ENCODE measurements at places on chromosomes 2 and 18.
A peak's percentile ranks its signal among the peaks of the same experiment; 100 is the strongest.

DNA sequence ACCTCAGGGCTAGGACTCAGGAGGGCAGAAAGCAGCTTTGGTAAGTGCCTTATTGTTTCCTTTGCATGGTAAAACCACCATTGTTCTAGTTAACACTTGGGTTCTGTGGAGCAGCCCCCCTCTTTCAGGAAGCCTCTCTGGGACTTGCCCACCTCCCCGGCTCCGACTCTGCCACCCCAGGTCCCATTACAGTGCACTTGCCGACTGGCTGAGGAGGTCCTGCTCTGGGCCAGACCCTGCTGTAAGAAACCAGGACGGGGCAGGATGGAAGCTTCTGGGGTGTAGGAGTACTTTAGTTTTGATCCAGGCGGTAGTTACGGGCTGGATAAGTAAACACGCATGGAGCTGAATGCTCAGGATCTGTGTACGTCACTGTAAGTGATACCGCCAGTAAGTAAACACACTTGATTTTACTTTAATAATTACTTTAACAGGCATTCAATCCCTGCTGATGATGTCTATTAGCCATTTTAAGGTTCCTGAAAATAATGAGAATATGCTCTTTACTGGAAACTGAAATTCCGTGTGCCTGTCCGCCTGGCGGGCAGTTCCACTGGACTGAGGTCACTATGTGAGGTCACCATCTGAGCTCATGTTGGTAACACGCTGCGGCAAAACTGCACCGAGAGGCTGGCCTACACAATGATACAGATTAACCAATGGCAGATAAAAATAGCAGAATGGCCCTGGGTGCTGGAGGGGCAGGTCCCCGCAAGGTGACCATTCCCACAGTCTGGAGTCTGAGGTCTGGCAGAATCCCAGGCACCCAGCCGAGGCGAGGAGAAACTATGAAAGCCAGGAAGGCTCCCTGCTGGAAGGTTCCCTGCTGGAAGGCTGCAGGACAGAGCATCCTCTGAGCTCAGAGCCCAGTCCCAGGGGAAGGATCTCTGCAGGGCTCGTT, 25.2 kb downstream of the HS1BP3 start:
- no peak for DNase-seq

DNA sequence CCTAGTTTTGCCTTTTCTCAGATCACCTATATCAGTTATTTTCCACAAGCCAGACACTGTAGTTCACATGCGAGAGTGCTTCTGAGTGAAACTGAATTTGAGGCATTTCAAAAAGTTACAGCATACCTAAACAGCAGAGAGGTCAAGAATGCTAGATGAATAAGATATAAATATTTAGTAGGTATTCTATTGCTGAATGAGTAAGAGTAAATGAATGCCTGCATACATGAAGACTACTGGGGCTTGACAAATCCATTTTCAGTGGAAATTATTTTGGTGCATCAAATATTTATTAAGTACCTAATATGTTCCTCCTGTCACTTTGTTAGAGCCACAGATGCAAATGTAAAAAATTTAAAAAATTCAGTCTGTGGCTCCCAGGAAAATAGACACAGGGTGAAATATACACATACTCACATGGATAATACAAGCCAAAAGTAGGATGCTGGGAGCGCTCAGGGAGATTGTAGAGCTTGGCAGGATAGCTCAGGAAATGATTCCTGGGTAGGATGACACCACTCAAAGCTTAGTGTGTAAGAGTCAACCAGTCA, 27.6 kb upstream of the CDC42EP3 start:
- no peak for DNase-seq

DNA sequence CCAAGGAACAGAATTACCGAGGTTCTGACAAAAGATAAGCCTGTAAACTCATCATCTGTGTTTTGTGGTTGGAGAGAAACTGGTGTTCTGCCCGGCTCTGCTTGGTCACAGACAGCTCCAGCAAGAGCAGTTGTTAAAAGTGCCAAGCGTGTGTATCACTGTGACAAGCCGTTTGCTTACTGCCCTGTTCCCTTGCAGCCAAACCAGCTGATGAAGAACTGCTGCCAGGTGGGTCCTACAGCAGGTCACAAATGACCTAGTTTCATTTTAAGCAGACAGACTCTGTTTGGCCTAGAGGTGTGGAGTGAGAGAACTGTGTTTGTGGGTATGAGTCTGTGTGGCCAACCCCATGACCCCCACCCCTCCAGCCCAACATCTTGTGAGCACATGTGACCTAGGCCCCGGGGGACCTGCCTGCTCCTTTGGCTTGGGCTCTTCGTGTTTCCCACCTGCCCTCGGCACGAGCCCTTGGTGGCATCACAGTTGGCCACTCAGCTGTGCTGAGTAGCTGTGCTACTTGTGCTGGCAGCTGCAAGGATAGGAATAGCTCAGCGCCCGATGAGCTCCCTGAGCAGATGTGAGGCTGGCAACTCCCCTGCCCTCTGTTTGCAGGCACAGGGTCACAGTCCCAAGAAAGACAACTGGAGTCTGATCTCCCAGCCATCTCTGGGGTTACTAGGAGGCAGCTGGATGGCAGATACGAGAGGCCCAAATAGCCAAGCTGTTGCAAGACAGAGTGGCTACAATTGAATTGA, 9.7 kb downstream of the OXER1 start:
- no peak for DNase-seq

DNA sequence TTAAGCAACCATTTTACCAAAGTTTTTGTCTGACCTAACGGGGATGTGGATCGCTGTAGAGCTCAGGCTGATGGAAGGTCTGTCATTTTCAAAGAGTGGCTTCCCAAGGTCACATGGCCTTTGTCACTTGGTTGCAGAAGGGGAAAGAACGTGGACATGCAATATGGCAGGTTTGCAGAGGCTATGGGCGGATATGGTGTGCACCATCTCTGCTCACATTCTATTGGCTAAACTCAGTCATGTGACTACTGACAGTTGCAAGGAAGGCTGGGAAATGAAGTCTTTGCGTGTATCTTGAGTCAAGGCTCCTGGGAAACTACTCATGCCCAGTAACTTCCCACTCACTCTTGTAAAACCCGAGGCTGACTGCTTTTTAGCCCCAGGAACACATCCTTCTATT, 96.8 kb downstream of the ST6GAL2 start:
- DNase-seq = no peak

DNA sequence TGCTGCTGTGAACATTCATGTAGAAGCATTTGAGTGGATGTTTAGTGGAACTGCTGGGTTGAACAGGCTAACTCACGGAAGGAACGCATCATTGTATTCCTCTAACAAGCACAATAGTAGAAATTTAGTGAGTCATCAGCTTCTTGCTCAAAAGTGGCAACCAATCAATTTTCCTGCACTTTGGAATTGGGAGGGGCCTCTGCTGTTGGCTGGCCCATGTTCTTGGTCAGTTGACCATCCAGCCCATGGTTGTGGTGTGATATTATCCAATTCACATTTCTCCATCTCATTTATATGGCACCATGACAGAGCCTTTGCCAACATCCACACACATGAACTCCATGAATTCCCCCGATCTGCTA, 95.0 kb downstream of the TNFRSF11A start:
- no peak for DNase-seq

GRCh38 chr18:2882201-2882600, 35.4 kb downstream of the EMILIN2 start:
- no peak for DNase-seq

DNA sequence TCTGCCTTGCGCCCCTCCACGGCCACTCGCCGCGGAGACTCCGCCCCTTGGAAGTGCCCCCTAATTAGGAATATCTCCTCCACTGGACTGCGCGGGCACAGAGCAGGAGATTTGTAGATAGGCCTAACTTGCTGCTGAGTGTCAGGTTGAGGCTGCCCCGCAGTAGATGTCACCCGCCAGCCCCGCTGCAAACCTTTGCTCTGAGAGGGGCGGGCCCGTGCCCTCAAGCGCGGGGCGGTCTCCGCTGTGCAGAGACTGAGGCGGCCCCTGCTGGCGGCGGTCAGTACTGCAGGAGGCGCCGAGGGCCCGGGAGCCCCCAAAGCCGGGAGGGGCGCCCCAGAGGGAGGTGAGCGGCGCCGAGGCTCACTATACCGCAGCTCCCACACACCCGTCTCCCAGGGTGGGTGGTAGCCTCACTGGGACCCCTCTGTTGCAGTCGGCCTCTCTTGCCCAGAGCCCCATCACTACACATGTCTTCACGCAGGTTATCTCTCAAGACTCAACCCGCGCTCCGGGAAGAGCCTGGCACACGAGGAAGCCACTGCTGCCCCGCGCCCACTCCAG, 2.9 kb upstream of the NEURL3 start:
- DNase-seq = no peak

DNA sequence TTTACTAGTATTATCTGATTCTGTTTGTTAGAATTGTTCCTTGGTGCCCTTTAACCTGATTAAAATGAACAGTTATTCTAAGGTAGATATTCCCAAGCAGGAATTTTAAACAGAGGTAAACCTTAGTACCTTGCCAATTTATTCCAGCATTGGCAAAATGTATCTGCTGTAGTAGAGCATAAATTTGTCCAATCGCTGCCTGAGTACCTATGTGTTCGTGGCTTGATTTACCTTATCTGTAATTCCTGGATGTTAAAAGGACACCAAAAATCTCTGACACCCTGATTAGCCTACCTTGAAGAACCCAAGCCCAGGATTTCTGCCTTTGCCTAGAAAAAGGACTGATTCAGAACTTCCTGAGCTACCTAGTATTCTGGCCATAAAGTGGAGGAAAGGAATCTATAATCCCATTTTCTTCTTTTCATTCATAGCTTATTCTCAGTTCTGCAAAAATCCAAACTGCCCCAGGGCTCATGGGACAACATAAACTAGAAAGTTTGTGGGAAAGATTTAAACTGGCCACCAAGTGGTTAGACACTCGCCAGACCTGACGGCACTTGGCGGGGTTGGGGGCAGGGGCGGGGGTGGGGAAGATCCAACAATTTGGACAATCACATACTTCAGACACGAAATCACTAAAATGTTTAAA, 16.2 kb upstream of the ZCCHC2 start:
- DNase-seq = no peak

GRCh38 chr2:52970642-52971041, 797.0 kb upstream of the CHAC2 start:
- DNase-seq = no peak

DNA sequence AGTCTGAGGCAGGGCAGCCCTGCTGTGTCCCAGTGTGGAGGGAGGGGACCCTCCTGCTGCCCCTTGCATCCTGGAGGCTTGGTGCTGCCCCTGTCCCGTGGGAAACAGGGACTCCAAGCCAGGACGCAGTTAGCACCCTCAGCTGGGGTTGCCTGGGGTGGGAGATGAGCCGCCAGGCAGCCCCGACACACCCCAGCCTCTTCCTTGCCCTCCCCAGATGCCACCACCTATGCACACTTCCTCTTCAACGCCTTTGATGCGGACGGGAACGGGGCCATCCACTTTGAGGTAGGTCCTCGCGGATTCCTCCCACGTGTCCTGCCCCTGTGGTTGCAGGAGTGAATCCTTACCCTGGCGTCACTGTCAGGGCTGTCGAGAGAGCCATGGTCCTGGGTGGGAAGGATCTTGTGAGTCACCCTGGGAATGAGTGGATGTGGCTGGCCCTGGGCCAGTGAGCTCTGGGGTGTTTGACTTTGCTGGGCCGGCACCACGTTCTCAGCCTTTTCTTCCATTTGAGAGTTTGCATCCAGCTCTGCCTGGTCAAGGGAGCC, 27.5 kb upstream of the FAHD2A start:
- DNase-seq = no peak

DNA sequence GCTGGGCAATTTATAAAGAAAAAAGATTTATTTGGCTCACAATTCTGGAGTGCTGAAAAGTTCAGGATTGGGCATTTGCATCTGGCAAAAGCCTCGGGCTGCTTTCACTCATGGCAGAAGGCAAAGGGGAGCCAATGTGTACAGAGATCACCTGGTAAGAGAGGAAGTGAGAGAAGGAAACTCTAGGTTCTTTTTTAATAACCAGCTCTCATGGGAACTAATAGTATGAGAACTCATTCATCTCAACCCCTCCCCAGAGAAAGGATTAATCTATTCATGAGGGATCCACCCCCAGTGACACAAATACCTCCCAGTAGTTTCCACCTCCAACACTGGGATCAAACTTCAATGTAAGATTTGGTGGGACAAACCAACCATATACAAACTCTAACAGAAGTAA, 129.0 kb downstream of the EVA1A start:
- no peak for DNase-seq

GRCh38 chr2:85709401-85709811, 15.2 kb downstream of the GNLY start:
- peak; percentile 67 for DNase-seq

GRCh38 chr2:162678551-162678950, 160.0 kb downstream of the KCNH7 start:
- no peak for DNase-seq

GRCh38 chr18:35041815-35042387, 688 bp downstream of the MAPRE2 start:
- no peak for DNase-seq

DNA sequence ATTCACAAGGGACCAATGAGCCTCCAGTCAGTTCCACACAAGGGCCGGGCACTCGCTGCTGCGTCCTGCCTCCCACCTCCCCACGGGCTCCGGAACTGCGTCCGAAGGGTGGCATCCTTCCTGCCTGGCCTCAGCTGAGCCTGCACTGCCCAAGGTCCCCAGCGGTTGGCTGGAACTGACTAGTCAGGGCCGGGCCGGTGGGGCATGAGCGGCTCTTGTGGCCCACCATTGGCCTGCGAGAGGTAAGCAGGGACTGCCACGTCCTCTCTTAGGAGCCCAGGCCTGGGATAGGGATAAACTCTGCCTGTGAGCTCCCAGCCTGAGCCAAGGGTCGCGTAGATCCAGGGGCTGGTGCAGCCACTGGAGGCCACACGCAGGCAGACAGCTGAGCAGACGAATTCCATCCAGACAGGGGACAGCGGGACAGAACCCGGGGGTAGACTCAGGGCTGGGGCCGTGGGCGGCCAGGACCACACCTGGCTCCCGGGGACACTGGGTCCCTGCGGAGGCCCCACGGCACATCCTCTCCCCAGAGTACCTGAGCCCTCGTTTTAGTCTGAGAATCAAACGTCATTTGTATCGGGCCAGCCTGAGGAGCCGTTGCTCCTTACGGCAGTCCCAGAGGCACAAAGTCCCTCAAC, 148.4 kb downstream of the ZNF516 start:
- no peak for DNase-seq

DNA sequence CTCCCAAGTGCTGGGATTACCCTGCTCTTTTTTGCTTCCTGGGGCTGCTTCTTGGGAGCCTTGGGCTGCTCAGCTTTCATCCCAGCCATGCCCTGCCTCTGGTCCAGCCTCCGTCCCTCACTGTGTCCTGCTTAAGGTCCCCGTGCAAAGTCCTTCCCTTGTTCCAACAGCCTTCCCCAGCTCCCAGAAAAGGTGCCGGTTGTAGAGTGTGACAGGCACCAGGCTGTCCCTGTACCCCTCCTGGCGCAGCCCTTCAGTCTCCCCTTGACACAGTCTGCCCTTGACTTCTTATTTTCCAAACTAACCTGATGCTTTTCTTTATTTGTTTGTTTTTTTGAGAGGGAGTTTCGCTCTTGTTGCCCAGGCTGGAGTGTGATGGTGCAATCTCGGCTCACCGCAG, 20.1 kb upstream of the ALPI start:
- DNase-seq = no peak

DNA sequence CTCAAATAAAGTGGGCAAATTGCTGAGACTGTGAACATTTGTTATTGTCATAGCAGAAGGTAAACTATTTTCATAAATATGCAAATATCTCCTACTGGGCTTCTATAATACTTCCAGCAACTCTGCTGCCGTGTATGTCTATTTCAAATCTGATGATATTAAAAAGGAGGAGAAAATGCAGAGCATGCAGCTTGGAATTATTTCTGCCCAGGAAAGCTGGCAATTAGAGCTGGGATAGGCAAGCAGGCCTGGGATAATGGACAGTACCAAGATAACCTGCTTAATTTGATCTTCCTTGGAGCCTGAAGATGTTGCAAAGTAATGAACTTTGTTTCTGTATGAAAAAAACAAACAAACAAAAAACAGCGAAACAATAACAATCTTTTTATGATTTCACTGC, 72.8 kb downstream of the HNMT start:
- no peak for DNase-seq

GRCh38 chr2:221156062-221156734, 415.9 kb downstream of the EPHA4 start:
- DNase-seq = no peak

Measured in GF-D8 (cell line).